ENCODE measurements at places on chromosomes 4 and X.

- DNase-seq: no peak
These were observed 891 bp downstream of the CISD2 start for GRCh38 chr4:102869569-102870197.

- no peak for DNase-seq
These were observed 1.0 kb upstream of the DDX60 start for GRCh38 chr4:168319486-168320019.

GRCh38 chr4:119632216-119632615 is 3.6 kb upstream of the PDE5A start:
- DNase-seq: no peak

DNA sequence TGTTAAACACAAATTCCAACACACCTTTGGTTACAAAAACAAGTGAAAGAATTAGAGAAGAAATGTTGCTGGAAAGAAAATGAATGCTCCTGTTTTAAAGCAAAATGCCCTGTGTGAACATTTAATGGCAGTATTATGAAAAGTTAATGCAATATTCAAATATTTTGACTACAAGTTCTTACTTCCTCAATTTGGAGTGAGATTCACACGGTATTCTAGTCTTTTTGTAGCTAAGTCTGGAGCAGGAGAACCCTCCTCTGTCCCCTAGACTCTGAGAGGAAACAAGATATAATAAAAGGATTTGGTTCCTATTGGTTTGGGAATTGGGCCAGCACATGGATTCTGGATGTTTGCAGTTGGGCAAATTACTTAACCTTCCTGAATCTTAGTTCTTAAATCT is 12.7 kb downstream of the MAD2L1 start:
- DNase-seq: no peak

- DNase-seq: peak; percentile 30
These were observed 528 bp upstream of the SNCA start for GRCh38 chr4:89837385-89837992.

- DNase-seq: no peak
These were observed 78.3 kb upstream of the C1QTNF7 start for GRCh38 chr4:15349531-15349935.

- DNase-seq: no peak
These were observed 36.0 kb downstream of the GAB3 start for GRCh38 chrX:154714925-154715324.

GRCh38 chr4:169048868-169049414 is 38.9 kb upstream of the CBR4 start:
- no peak for DNase-seq

GRCh38 chrX:1520350-1520749 is 16.6 kb downstream of the P2RY8 start:
- DNase-seq: no peak

- no peak for DNase-seq
These were observed 31.8 kb upstream of the IQSEC2 start for GRCh38 chrX:53312946-53313727.

- DNase-seq: no peak
These were observed 9.9 kb downstream of the MTNR1A start for GRCh38 chr4:186545436-186545835.

GRCh38 chr4:53378171-53378482 is 686 bp downstream of the FIP1L1 start:
- DNase-seq: no peak

DNA sequence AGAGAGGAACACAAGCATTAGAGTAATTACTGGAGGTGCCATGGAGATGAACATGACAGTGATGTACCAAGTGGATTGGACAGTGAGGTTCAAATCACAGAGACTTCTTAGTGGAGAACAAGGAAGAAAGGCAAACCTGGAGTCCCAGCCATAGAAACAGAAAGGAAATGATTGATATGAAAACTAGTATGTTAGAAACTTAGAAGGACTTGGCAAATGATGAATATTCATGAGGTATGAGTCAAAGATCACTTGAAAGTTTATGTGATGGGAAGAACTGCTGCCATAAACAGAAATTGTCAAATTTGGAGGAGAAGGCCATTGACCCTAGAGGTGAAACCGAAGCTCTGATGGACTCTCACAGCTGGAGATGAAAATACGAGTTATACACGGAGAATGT is 88.2 kb downstream of the PHOX2B start:
- DNase-seq: no peak

DNA sequence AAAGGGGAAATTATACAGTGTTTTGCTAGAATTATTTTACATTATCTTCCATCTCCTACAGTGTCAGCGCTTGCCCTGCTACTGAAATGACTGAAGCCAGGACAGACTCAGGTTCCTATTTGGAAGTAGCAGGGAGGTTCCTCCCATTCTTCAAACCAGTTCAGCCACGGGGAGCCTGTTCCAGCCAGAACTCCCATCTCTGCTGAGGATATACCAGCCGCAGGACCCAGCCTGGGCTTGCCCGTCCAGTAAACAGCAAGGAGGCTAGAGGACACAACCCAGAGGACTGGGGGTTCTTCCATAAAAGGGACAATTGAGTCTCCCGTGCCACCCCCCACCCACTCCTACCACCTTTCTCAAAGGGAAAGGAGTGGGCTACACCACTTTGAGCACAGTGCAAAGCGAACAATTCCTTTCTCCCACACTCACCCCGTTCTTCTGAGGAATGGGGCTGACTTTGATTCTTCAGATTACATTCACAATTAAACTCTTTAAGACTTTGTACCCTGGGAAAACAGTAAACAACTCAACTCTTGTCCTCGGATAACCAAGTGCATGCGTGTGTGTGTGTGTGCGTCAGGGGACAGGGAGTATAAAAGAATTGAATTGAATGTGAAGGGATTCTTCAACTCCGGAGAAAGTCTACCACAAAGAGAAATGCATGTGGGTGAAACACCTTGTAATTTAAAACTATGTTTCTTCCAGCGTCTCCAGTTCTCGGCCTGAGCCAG is 31.0 kb upstream of the PPARGC1A start:
- DNase-seq: no peak

GRCh38 chr4:103075435-103075893 is 1.1 kb downstream of the SLC9B2 start:
- DNase-seq: no peak

- no peak for DNase-seq
These were observed 20.8 kb downstream of the IRF2 start for GRCh38 chr4:184453365-184454160.

- DNase-seq: no peak
These were observed 196.2 kb upstream of the PGRMC2 start for GRCh38 chr4:128483816-128484215.

- no peak for DNase-seq
These were observed 1117.3 kb downstream of the PCDH18 start for GRCh38 chr4:136414981-136415380.

GRCh38 chr4:48347282-48347921 is 6.1 kb downstream of the SLAIN2 start:
- no peak for DNase-seq

- DNase-seq: no peak
These were observed 70.9 kb upstream of the FAT4 start for GRCh38 chr4:125243789-125244397.

- no peak for DNase-seq
These were observed 14.5 kb downstream of the DOCK11 start for GRCh38 chrX:118510111-118510510.

DNA sequence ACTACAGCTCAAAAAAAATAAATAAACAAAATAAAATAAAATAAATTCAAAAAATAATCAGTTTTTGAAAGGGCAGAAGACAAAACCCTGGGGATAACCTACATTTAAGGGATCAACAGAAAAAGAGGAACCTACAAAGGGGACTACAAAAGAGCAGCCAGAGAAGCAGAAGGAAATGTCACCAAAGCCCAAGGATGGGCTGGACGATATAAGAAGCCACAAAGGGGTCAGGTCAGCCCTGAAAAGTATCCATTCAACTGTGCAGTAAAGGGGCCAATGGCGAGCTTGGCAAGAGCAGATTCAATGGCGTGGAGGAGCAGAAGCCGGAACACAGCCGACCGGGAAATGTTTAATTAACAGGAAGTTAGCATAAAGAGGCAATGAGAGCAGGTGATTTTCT is 16.9 kb downstream of the ACOT9 start:
- DNase-seq: no peak

- DNase-seq: no peak
These were observed 92.6 kb upstream of the NLRP2B start for GRCh38 chrX:57772637-57773036.

- no peak for DNase-seq
These were observed 192.9 kb upstream of the RBPJ start for GRCh38 chr4:26127851-26128337.

- DNase-seq: no peak
These were observed 193.4 kb upstream of the PACRGL start for GRCh38 chr4:20506827-20507226.

DNA sequence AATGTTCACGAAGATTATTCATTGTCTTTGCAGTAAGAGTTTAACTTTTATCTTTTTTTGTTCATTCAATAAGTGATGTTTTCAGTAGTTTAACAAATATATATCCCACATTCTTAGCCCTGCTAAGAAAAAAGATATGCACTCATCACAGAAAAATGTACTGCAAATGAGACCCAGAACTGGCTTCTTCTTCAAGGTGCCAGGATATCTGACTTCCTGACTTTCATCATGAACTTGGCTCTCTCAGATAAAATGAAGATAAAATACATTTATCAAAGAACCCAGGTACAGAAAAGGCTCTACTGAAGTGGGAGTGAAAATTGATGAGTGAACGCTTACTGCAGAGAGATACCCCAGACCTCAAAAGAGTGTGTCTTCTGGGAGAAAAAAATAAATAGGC is 177.8 kb upstream of the DKK2 start:
- DNase-seq: no peak

DNA sequence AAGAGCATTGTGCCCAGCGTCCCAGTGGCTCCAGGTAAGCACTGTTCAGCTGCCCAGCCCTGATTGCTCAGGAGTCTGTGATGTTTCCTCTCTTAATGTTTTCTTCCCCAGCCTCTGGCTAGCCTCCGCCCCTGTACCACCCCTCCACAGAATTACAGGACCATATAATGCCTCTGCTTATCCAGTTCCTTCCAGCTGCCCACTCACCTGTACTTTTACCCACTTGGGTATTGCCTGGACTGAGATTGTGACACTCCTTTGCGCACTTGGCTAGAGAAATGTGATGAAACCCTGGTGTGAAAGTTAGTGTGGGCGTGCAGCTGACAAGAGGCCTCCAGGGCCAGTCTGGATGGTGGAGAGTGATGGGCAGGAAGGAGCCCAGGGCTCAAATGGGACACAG is at the start of gene AWAT2:
TSS of gene AWAT2 (minus strand) at position 14 of the 400 bp plus-strand sequence. CDS start at position 8, 6 bp downstream.
- no peak for DNase-seq

DNA sequence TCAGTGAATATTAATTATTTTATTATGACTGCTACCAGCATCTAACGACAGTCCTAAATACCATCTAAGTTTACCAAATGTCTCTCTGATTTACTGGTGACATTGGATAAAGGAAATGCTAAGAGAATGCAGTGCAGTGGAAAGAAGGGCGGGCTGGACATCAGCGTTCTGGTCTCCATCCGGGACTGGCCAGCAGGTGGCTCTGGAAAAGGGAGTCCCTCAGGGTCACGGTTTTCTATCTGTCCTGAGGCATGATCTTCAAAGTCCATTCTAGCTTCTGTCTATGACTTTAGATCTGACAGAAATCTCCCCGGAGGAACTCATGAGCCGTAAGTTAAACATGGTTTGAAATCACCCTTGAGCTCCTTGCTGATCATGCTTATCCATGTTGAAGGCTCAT is 3.3 kb downstream of the TRIM2 start:
- DNase-seq: no peak

DNA sequence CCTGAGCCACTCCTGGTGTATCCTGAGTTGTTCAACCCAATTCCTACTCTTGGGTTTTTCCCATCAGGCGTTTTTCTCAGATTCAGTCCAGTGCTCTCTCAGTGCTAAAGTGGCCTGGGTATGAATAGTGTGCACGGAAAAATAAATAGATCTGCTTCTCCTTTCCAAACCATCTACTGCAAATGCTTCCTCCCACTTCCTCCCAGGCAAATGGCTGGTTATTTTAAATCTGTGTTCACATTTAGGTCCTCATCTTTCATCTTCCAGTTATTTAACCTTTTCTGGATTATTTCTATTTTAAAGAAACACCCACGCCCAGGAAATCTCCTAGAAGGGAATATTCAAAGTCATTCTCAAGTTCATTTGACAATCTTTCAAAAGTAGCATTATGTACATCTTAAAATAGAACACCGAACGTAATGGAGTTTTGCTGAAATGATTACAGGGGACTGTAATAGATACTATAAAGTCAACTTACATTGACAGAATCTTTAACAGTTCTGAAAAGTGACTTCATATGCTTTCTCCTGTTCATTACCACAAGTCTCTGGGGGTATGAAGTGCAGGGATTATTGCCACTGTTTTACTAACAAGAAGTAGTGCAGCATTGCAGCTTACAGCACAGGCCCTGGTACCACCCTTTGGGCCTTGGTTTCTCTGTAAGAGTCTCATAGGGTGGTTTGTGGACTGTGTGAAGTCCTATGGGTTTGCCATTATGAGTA is 66.3 kb downstream of the MED28 start:
- DNase-seq: no peak

DNA sequence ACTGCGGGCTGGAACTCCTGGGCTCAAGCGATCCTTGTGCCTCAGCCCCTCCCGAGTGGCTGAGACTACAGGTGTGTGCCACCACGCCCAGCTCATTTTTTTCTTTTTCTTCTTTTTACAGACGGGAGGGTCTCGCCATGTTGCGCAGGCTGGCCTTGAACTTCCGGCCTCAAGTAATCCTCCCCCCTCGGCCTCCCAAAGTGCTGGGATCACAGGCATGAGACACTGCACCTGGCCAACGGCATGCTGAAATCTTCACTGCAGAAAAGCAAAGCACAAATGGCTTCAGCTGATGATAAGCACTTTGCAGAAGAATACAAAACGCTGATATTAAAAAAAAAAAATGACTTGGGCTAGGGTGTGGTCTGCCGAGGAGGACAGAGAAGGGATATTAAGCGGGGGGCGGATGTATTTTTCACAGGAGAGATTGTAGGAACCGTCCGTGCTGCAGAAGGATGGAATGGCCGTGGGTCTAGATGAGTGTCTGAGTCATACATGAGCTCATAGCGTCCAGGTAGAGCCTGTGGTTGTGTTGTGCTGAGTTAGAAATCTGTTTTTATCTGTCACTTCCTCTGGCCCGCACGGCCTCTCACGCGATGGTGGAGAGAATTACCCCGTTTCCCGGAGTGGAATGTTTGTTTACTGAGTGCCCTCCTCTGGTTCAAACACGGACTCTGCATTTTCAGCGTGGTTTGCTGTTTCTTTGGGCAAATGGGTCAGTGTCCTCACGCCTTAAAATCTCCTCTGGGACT is 8.5 kb upstream of the AKAP17A start:
- DNase-seq: no peak

GRCh38 chr4:83348074-83348473 is 13.4 kb upstream of the HPSE start:
- DNase-seq: no peak

DNA sequence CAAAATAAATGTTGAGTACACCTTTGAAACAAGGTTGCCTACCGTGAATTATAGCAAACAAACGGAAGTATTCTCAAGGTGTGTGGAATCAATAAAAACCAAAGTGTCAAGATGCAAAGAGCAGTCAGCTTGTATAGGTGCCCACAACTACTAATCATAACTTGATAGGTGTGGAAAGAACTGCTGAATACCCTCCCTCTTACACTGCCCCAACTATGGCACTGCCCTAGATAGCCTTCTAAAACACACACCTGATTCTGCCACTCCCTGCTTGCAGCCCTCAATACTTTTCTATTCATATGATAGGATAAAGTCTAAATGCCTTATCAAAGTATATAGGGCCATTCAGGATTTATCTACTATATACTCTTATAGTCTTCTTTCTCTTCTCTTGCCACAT is 31.1 kb upstream of the SLC4A4 start:
- no peak for DNase-seq

GRCh38 chr4:14926368-14926767 is 75.9 kb upstream of the CPEB2 start:
- DNase-seq: no peak

- no peak for DNase-seq
These were observed 171.7 kb downstream of the PAPSS1 start for GRCh38 chr4:107548211-107548905.
